Stimulated activated CD8-positive, alpha-beta memory T cell treated with anti-CD3 and anti-CD28 coated beads, Interleukin-12 subunit alpha, Interleukin-12 subunit beta, amount 100 ng/mL, for 4 hours (primary cell): ENCODE measurements at places on chromosomes 1 and 21.
A peak's percentile ranks its signal among the peaks of the same experiment; 100 is the strongest.

DNA sequence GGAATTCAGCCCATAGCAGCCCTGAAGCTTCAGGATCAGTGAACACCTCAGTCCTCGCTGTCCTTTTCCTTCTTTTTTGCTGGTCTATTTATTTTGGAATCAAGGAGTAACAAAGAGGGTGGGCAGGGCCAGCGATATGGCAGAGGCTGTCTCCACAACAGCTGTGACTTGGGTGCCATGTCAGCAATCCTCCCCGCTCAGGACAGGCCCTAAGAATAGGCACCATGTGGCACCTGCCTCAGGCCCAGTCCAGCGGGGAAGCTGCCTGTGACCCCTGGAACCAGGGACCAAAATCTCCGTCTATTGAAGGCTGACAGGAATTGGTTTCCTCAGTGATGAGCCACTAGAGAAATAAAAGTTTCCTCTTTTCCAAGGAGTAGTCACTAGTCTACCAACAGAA is 58.6 kb upstream of the TNR start:
- no peak for DNase-seq

DNA sequence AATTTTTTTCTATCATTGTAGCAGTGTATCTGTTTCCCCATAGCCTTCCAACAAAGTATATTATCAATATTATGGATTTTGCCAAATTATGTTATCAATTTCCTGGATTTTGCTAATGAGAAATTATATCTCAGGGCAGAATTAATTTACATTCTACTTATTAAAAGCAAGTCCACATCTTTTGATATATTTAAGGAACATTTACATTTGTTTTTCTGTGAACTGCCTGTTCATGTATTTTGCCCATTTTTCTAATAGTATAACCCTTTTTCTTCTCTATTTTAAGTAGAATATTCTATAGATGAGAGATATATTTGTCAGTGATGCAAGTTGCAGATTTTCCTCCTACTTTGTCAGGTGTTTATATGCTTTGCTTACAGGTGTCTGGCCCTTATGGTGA is 24.4 kb downstream of the C1orf87 start:
- no peak for DNase-seq

DNA sequence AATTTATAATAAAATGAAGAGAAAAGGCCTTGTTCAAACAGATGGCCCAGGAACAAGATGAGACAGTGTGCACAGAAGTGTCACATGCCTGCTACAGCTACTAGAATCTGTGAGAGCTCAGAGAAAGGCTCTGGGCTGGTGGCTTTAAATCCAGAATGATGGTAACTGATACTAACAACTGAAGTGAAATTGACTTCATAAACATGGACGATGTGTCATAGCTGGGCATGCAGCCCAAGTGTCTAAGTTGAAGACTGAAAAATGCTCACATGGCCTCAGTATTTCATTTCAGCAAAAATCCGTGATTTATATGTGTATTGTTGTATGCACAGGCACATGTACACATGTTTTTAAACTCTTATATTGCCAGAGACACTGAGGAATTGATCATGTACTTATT is 208.3 kb upstream of the RUNX1 start:
- DNase-seq: no peak

DNA sequence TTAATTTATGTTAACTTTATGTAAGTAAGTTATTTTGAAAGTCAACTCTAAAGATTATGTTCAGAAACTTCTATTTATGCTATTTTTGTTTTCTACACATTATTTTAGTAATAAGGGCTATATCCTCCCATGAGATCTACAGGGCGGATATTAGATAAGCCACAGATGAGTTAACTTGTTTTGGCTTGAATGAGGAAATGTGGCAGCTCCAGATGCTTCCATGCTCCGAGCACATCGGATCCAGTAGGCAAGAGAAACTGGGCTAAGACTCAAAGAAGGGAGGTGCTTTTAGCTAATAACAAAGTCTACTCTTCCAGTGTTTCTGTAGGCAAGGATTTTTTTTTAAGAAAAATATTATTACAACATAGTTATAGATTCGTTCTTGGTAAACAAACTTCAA is 20.0 kb upstream of the LAMC1 start:
- no peak for DNase-seq

DNA sequence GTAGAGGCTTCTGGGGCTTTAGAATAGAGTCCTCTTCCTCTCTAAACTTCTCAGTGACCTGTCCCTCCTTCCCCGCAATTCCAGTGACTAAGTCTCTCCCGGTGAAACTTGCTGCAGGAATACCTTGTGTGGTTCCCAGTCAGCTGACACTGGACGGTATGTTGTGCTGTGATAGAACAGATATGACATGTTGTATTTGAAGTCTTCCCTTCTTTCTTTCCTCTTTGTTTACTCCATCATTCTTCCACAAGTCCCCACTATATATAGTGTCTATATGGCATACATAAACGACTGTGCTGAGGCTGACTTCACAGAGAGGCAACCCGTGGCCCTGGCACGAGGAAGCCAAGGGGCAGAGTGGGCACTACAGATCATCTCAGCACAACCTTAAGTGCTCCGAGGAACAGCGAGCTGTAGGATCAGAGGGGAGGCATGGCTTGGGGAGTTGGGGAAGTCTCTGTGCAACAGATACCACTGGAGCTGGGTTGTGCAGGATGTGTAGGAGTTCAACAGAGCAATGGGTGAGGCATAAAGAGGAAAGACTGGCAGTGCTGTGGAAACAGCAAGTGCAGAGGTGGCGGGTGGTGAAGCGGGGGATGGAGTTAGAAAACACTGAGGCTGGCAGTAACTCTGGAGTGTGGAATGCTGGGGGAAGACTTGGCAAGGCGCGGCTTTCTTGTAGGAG is 237.8 kb downstream of the TRABD2B start:
- no peak for DNase-seq

GRCh38 chr1:198153804-198154203 is 3.0 kb upstream of the NEK7 start:
- DNase-seq: no peak

DNA sequence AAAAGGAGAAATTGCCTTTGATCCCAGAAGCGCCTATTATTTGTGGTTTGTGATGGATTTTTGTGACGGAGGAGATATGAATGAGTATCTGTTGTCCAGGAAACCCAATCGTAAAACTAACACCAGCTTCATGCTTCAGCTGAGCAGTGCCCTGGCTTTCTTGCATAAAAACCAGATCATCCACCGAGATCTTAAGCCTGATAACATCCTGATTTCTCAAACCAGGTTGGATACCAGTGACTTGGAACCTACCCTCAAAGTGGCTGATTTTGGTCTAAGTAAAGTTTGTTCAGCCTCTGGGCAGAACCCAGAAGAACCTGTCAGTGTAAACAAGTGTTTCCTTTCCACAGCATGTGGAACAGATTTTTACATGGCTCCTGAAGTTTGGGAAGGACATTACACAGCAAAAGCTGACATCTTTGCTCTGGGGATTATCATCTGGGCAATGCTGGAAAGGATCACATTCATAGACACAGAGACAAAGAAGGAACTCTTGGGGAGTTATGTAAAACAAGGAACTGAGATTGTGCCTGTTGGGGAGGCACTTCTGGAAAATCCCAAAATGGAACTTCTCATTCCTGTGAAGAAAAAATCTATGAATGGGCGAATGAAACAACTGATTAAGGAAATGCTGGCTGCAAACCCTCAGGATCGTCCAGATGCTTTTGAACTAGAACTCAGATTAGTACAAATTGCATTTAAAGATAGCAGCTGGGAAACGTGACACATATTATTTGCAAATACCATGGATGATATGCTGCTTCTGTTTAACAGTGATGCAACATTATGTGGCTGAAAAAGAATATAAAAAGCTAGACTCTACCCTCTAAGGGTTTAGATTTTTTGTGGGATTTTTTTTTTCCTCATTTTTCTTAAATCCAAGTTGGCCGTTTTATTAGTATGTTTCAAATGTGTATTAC is 10.5 kb downstream of the PDIK1L start:
- DNase-seq: no peak

GRCh38 chr1:152998476-152998875 is 3.1 kb upstream of the SPRR3 start:
- DNase-seq: no peak

DNA sequence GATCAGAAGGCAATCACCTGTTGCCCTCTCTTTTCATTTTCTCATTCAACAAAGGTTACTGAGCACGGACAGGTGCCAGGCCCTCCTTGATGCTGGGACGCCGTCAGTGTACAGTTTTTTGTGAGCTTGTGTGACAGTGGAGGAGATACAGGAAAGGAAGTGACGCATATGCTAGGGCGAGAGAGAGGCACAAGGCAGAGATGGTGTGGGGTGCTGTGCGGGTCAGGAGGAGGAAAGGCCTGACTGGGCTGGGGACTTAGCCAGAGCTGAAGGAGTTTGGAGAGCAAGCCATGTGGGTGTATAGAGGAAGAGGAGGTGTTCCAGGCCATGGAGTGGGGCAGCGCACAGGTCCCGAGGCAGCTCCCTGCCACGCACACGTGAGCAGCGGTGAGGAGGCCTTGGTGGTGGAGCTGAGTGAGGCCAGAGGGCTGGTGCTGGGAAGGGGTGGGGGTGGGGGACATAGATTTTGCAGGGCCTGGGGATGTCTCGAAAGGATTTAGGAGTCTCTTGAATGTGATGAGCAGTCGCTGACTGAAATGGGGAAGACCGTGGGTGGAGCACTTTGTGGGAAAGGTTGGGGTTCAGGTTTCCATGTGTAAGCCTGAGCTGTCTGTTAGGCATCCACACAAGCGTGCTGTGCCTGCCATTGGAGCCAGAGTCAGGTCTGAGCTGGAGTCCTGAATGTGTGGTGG is 46.0 kb downstream of the TRAPPC10 start:
- no peak for DNase-seq

- peak; percentile 61 for DNase-seq
Measured at GRCh38 chr1:156601122-156601830, at the start of gene GPATCH4. Gene GPATCH4 (minus strand): TSS chr1:156601479.

DNA sequence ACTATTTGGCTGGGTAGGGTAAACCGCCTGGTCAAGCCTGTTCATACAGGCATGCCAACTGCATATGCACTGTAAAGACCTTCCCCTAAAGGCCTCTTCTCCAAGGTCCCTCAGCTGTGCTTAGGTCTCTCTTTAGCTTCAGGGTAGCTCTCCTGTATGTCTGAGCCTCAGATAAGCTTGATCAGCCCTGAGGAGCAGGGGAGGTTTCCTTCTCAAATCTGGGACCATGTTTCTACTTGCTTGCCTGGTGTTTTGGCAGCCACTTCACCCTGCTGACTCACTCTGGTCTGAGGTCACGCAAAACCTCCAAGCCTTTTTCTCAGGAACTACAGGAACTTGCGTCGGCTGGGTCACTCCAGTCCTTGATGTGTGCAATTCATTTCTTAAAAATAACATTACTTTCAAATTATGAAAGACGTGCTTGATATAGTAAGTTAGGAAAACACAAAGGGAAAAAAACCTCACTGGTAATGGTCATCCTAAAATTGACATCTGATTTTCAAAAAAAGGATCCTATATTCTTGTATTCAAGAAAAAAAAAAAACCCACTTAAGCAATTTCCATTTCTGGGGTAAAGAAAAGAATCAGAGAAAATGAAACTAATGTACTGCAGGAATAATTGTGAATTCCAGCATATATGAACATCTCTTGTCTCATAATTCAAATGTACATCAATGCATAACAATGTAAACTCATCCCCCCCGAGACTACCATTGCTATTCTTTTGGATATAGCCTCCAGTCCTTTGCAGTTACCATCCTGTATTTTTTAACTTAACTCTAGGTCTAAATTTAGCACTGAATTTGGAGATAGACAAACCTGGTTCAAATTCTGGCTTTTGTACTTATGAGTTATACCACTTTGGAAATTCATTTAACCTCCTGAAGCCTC is 24.8 kb upstream of the RNF19B start:
- DNase-seq: no peak

DNA sequence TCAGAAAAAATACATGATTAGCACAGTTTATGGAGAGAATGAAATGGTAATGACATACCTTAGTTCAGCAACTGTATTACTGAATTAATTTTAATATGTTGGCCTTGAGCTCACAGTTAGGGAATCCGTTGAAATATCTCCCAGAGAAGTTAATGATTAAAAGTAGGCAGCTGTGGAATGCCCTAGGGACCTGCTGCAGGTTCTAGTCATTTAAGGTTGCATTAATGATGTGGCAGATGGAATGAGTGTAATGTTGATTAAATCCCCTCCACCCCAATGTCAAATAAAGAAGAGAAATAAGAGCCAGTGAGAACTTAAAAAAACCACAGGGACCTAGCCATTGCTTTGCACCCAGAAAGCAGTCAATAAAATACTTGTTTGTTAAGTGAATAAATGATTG is 40.3 kb upstream of the TRIM45 start:
- DNase-seq: no peak

DNA sequence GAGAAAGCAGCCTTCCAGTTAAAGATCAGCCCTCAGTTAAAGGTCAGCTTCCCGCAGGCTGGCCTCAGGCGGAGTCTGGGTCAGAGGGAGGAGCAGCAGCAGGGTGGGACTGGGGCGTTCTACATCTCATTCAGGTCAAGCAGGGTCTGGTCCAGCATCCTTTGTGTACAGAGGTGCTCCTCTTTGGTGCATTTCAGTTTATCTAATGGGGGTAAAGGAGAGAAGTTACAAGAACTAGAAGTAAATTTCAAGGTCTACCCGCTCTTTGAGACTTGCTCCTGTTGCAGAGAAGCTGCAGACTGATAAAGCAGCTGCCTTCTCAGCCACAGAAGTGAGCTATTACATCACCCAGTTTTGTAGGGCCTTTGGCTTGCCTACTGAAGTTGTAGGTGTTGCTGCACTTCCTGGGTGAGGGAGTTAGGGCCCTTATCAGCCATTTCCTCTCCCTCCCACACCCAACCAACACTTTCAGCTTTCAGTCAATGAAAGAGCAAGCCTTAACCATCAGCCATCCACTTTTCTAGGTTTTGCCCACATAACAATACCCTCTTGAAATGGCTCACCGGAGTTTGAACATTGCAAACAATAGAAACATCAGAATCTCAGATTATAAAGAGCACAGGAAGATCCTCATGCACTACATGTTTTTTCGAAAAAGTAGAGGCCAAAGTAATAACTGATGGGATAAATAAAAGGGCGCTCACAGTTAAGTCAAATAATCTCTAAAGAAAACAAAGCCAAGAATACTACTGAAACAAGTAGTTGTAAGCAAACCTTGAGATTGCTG is 2.8 kb upstream of the NUP210L start:
- DNase-seq: peak; percentile 44

DNA sequence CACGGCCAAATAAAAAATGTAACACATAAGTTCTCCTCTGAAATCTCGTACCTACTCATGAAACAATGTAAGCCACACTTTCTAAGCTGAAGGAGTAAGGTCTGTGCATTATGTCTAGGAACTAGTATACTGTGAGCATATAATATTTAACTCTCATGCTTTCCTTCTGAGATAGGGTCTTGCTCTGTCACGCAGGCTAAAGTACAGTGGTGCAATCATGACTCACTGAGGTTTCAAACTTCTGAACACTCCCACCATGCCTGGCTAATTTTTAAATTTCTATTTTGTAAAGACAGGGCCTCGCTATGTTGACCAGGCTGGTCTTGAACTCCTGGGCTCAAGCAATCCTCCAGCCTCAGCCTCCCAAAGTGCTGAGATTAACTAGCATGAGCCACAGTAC is 71.3 kb downstream of the AHCTF1 start:
- no peak for DNase-seq

GRCh38 chr1:167052389-167052788 is 37.8 kb downstream of the GPA33 start:
- DNase-seq: no peak

GRCh38 chr1:218524526-218524925 is 179.4 kb downstream of the TGFB2 start:
- no peak for DNase-seq
